A549 treated with Hydrocortisone at 1 μM for 4 hours (cell line): ENCODE measurements at places on chromosomes 16 and 17. TPM values are rescaled to one million over a fixed set of nuclear protein-coding genes. Genes with fewer than 3 reads are reported as not detected.

Gene CCL4L2
- not detected in 5 replicates for total RNA-seq

Gene CDK10
- 36.0 to 85.5 TPM (median 42.8 TPM) in 5 replicates for total RNA-seq

Gene TBC1D3
- total RNA-seq, result not detected in 5 replicates

Gene ASGR2
- 0.12 to 0.16 TPM in 2 of 5 replicates, not detected in the others for total RNA-seq

Gene SBK1
- 0.22 to 0.32 TPM (median 0.25 TPM) in 5 replicates for total RNA-seq

Gene LITAFD
- total RNA-seq, result not detected in 5 replicates

Gene ARL17A
- total RNA-seq, result 3.1 to 4.8 TPM (median 3.8 TPM) in 5 replicates

Gene IL17C
- not detected in 5 replicates for total RNA-seq
